ENCODE measurements at places on chromosomes 12 and 14.

GRCh38 chr12:82758749-82759330 lies 72.1 kb downstream of the TMTC2 start:
- DNase-seq: no peak

- no peak for DNase-seq
Observed at GRCh38 chr14:70753518-70753953, 55.8 kb downstream of the MAP3K9 start.

GRCh38 chr14:64266239-64266638 lies 27.9 kb downstream of the ESR2 start:
- no peak for DNase-seq

GRCh38 chr14:94936901-94937685 lies 167.2 kb upstream of the GSC start:
- DNase-seq: no peak

DNA sequence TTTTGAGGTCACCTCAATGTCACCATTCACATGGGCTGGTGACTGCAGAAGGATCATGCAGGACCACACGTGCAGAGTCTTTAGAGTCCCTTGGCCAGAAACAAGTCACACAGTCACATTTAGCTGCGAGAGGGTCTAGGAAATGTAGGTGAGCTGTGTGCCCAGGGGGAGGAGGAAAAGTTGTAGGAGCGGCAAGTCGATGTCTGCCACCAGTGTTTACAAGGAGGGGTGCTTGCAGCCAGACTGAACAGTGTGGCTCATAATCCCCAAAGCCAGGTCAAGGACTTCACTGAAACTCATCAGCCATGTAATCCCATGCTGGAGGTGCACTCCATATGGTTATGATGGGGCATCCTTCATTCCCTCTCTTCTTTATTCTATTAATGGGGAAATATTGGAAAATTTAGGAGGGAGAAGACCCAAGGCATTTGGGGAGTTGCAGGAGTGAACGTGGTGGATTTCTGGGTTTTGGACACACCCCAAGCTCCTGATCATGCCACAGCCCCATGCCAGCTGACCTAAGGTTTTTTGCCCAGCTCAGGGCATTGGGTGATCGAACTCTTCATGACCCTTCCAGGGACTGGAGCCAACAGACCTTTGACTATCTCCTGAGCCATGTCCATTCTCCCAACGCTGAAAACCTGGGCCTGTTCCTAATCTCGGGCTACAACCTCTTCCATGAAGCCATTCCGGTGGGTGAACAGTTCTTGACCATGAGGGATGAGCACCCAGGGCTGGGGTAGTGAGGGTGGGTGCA lies 7.2 kb downstream of the DAO start:
- no peak for DNase-seq

DNA sequence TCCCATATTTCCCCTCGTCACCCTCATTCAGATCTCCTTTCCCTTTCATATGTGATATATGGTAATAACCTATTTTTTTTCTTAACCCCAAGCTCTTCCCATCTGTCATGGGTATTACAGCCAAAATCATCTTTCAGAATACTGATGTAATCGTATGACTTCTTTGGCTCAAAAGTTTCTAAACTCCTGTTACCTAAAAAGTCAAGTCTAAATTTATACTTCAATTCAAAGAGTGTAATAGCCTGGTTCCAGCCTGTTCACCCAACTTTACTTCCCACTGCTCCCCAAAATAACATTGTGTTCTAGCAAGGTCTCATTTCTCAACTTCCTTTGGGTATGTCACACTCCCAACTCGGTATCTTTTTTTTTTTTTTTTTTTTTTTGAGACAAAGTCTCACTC lies 48.5 kb downstream of the TBK1 start:
- no peak for DNase-seq

- DNase-seq: no peak
Observed at GRCh38 chr12:111170543-111170942, 198.4 kb downstream of the PHETA1 start.

DNA sequence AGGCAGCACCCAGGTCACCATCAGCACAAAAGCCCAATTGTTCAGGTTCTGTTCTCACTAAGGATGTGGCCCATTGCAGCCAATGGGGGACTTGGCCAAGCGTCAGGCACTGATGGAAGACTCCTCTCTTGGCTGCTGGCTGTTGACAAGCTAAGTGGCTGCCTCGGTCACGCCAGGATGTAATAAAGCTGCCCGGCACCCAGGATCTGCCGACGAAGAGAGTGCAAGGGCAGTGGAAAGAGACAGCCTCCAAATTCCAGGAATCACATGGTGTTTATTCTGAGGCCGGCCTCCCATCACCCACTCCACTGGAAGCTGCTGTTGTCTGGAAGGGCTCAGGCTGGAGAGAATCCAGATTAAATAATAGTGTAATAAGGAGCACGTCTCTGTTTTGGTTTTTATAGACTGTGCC lies 451.8 kb upstream of the TBX3 start:
- no peak for DNase-seq

DNA sequence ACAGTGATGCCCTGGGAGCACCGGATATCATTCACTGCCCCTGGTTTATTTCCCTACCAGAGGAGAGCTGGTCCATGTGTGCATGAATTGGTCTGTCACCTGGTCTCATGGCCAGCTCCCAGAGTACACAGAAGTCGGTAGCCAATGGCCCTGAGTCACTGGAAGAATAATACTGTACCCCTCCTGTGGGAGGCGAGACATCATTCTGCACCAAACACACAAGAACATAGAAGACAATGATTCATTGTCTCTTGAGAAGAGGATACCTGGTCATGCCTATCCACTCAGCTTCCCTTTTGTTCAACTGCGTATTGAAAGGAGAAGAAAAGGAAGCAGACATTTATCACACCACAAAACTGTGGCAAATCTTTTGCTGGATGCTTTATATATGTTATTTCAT lies 216.2 kb downstream of the DPF3 start:
- no peak for DNase-seq

DNA sequence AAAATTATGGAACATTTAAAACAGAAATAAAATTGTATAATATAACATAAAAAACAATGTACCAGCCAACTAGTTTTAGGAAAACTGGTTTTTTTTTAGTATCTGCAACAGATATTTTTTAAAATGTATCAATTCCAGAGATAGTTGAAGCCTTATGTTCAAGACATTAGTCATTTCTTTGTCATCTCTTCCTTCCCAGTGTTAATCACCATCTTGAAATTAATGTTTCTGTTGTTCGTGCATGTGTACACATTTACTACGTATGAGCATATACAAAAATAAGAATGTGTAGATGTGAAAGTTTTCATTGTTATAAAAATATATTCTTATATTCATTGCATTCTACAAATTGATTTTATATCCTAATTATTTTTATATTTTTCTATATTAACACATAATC lies 1062.1 kb downstream of the SLC6A15 start:
- no peak for DNase-seq

GRCh38 chr12:49548481-49548821 lies 9.6 kb downstream of the KCNH3 start:
- no peak for DNase-seq

GRCh38 chr12:75820848-75821578 lies 210.6 kb downstream of the PHLDA1 start:
- DNase-seq: no peak

GRCh38 chr14:65132855-65133254 lies 30.5 kb upstream of the MAX start:
- no peak for DNase-seq
